Sigmoid colon (tissue), 7 donors: ENCODE measurements at places on chromosomes 16 and 17. TPM values are rescaled to one million over a fixed set of nuclear protein-coding genes. Genes with fewer than 3 reads are reported as not detected.

CA7 gene
- total RNA-seq, result not detected

C16orf46 gene
- total RNA-seq, result 1.1 TPM

LRRC46 gene
- total RNA-seq, result not detected

DRC3 gene
- total RNA-seq, result 0.36 TPM

CDC27 gene
- total RNA-seq, result 61.4 TPM

TSNAXIP1 gene
- 1.7 TPM for total RNA-seq

JPH3 gene
- 0.16 TPM for total RNA-seq

CRHR1 gene
- total RNA-seq, result 0.33 TPM

CDRT15L2 gene
- total RNA-seq, result not detected

SLC52A1 gene
- not detected for total RNA-seq

TMEM132E gene
- not detected for total RNA-seq

PERCC1 gene
- not detected for total RNA-seq

CACNG3 gene
- not detected for total RNA-seq

ABCC11 gene
- not detected for total RNA-seq

ATP1B2 gene
- 1.5 TPM for total RNA-seq

HCRT gene
- not detected for total RNA-seq

ZACN gene
- total RNA-seq, result 0.55 TPM

ICAM2 gene
- total RNA-seq, result 28.5 TPM

ENPP7 gene
- total RNA-seq, result not detected

KCNJ18 gene
- not detected for total RNA-seq

TP53TG3F gene
- total RNA-seq, result not detected

NAGS gene
- total RNA-seq, result 0.55 TPM

OR4D1 gene
- total RNA-seq, result not detected

C1QL1 gene
- total RNA-seq, result 4.3 TPM

JMJD6 gene
- total RNA-seq, result 35.4 TPM

TBC1D3C gene
- total RNA-seq, result not detected

CD300E gene
- total RNA-seq, result 2.4 TPM

GDPD1 gene
- 2.5 TPM for total RNA-seq

KRTAP2-1 gene
- not detected for total RNA-seq

RUNDC3A gene
- total RNA-seq, result 1.2 TPM

SLX1B gene
- total RNA-seq, result 10.3 TPM

TMEM220 gene
- total RNA-seq, result 9.3 TPM

TERB1 gene
- total RNA-seq, result under 0.01 TPM

P2RX1 gene
- total RNA-seq, result 3.6 TPM

ABCC12 gene
- total RNA-seq, result not detected

FOXL1 gene
- total RNA-seq, result 0.28 TPM

HBA2 gene
- not detected for total RNA-seq

MRPS23 gene
- 15.1 TPM for total RNA-seq

ACSM2A gene
- total RNA-seq, result not detected

CAPN15 gene
- 10.3 TPM for total RNA-seq

CCT6B gene
- total RNA-seq, result 4.3 TPM

GID4 gene
- total RNA-seq, result 20.0 TPM

STX1B gene
- 0.99 TPM for total RNA-seq

IRX5 gene
- not detected for total RNA-seq

CLEC18A gene
- not detected for total RNA-seq

ZSWIM7 gene
- total RNA-seq, result 25.8 TPM

CD19 gene
- total RNA-seq, result not detected

GH1 gene
- not detected for total RNA-seq

MYH8 gene
- not detected for total RNA-seq

PGS1 gene
- 28.6 TPM for total RNA-seq

KRTAP4-6 gene
- total RNA-seq, result not detected

FBXO39 gene
- total RNA-seq, result not detected

LGALS3BP gene
- total RNA-seq, result 180 TPM

DNASE1L2 gene
- total RNA-seq, result not detected
